ENCODE measurements at places on chromosomes 6 and 20.

DNA sequence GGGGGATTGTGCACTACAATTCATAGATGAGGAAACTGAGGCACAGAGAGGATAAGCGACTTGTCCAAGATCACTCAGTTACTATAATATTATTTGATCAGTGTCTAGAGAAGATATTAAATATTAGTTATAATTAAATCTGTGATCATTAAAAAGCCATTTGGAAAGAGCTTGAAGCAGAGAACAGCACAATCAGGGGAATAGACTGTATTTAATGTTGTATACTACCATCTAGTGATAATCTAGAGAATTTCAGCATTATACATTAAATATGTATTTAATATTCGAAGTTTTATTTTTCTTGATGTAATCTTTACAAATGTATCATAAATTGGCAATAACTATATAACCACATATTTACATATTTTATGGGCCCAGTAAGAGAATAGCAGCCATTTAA is 20.1 kb upstream of the MTCL3 start:
- no peak for DNase-seq

DNA sequence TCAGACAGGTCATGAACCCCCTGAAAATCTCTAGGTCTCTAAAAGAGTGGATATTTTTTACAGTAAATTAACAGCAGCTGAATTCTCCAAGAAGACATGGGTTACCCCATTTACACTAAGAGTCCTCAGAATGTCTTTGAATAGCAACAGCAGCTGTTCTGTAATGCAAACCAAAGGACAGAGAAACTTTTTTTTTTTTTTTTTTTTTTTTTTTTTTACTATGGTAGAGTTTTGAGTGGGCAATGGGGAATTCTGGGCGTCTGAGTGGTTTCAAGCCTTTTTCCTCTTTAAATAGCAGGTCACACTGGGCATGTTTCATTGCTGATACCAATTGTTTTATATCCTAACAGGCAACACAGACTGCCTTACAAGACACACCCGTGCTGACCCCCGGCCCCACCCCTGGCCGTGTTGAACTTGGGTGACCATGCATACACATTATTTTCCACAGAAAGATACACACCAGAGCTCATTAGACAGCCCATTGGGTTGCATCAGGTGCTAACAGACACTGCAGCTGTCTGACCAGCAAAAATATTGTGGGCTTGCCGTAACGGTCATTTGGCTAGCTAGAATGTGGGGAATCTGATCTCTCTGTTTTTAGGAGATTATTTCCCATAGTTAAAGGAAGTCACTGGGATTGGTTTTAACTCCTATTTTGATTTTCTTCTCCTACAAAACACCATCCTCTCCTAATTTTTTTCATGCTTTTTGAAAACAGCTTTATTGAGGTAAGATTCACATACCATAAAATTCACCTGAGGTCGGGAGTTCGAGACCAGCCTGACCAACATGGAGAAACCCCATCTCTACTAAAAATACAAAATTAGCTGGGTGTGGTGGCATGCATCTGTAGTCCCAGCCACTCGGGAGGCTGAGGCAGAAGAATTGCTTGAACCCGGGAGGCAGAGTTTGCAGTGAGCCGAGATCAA is 26.7 kb upstream of the IRF4 start:
- DNase-seq: no peak

- DNase-seq: peak; percentile 35
Observed at GRCh38 chr20:24100370-24101011, 111.9 kb upstream of the GGTLC1 start.

DNA sequence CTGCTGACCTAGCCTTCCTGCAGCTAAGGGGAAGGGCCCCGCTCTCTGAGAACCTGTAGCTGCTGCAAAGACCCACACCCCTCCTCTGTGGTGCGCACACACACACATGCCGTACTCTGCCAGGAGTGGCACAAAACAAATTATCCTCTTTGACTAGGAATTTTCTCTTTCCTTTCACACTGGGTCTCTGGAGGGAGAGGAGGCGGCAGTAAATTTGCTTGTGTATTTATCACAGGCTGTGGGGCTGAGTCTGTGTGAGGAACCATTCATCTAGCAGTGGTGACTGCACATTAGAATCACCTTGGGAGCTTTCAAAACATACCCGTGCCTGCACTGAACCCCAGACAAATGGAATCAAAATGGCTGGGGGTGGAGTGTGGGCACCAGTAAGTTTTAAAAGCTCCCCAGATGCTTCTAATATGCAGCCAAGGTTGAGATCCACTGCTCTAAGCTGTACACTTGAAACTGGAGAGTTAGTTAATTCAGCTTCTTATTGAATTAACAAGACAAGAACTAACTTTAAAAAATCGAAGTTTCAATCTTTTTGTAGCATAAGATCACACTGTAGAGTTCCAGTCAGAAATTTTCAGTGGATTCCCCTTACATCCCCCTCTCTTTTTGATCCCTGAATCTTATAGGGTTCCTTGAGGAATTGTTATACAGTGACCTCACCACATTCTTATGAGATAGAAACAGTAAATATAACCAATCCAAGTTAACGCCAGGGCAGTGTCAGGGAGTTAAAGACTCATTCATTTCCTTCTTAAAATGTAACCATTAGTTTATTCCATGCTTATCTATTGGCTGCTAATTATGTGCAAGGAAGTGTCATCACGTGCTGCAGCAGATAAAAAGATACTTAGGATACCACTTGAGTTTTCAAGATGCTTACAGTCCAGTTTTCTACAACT is 29.8 kb upstream of the GMDS start:
- no peak for DNase-seq

DNA sequence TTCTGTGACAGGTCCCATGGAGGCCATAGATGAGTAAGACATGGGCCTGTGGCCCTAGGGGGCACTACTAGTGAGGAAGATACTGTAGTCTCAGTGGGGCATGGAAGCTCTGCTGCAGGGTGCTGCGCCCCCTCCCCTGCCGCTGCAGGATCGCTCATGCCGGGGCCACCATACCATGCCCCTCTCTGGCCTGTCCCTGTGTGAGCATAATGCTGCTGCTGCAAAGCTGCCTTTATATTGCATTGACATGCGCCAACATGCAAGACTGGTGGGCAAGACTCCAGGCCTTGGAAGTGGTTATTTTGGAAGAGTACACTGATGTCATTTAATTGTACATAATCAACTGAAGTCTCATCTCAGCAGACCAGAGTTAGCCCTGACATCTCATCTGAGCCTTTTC is 60.0 kb downstream of the TOX2 start:
- DNase-seq: no peak

GRCh38 chr6:158761746-158762145 is 57.4 kb downstream of the EZR start:
- DNase-seq: no peak

- no peak for DNase-seq
Observed at GRCh38 chr6:18359237-18359885, 27.8 kb upstream of the RNF144B start.

DNA sequence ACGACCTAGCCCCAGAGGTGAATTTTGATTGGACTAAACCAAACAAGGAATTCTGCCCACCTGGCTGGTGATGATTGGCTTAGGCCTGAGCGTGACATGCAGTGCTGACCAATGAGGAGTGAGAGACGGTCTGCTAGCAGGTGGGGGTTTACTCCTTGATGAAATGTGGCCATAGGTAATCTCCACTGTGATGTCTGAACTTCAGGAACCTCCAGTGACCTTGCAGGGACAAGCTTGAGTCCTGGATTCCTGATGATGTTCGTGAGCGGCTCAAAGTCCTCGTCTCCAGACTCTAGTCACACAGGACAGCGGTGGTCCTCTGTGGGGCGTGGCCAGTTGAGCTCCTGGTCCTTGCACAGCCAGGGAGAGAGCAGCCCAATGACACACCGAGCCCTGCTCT is 8.4 kb downstream of the VSX1 start:
- no peak for DNase-seq

All from stimulated activated CD4-positive, alpha-beta T cell treated with anti-CD3 and anti-CD28 coated beads, Interleukin-15, amount 100 ng/mL, for 1 hour (primary cell).